T-helper 22 cell (primary cell): ENCODE measurements at places on chromosomes 11 and 22.
A peak's percentile ranks its signal among the peaks of the same experiment; 100 is the strongest.

DNA sequence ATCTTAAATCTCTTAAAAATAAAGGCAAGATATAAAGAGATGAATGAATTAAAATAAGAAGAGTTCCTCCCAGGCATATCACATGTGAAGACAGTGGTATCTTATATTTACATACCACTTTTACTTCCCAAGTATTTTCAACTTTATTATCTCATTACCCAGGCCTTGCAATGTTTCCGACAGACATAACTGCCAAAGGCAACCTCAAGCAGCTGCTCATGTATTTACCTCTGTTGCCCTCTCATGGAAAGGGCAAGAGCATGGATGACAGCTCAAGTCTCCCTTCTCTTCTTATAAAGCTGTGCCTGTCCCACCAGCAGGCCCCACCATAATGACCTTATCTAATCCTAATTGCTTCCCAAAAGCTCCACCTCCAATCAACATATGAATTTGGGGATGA is 894.2 kb downstream of the NTM start:
- no peak for DNase-seq

- DNase-seq: no peak
Observed at GRCh38 chr11:13314676-13315394, 37.2 kb downstream of the BMAL1 start.

DNA sequence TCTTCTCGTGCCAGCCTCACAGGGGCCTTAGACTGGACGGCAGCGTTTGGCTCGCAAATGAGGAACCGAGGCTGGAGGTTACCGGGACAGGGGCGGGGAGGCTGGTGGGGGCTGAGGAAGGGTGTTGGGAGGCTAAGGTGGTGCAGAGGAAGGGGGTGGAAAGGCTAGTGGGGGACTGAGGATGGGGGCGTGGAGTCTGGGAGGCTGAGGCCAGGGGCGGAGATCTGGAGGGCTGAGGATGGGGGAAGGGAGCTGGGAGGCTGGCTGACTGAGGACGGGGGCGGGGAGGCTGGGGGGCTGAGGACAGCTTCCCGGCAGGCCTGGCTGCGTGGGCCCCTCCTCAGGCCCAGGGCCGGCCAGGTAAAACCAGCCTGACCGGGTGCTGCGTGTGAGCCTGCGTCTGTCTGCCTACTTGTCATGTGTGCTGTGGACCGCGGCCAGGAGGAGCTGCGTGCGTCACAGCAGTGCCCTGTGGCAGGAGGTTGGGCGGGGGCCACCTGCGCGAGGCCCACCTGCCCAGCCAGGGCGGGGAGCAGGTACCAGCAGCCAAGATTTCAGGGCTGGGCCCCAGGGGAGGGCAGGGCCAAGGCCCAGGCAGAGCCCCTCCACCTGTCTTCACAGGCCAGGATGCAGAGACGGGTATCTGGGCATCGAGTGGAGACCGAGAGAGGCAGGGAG is 9.4 kb upstream of the PIM3 start:
- no peak for DNase-seq

- DNase-seq: no peak
Observed at GRCh38 chr11:131668500-131669400, 298.3 kb downstream of the NTM start.

GRCh38 chr22:37222440-37222971 is 10.2 kb upstream of the SSTR3 start:
- DNase-seq: peak; percentile 39

GRCh38 chr22:33691057-33691630 is 229.1 kb downstream of the LARGE1 start:
- no peak for DNase-seq
